ENCODE measurements at places on chromosomes 2 and 18. TPM values are rescaled to one million over a fixed set of nuclear protein-coding genes. Genes with fewer than 3 reads are reported as not detected.

LCT gene
- total RNA-seq, result under 0.01 TPM

CXCR1 gene
- not detected for total RNA-seq

MTERF4 gene
- total RNA-seq, result 43.5 TPM

LRP1B gene
- not detected for total RNA-seq

IL36G gene
- not detected for total RNA-seq

ST8SIA3 gene
- not detected for total RNA-seq

AP1S3 gene
- total RNA-seq, result 2.6 TPM

ALPG gene
- total RNA-seq, result not detected

SNED1 gene
- total RNA-seq, result 52.9 TPM

DPP4 gene
- total RNA-seq, result 163 TPM

CPO gene
- total RNA-seq, result 0.17 TPM

MC2R gene
- total RNA-seq, result not detected

ZNF2 gene
- 13.1 TPM for total RNA-seq

DCDC2C gene
- total RNA-seq, result not detected

SERPINB13 gene
- not detected for total RNA-seq

MC5R gene
- total RNA-seq, result not detected

ALKAL2 gene
- total RNA-seq, result not detected

EPAS1 gene
- total RNA-seq, result 71.1 TPM

RBM45 gene
- total RNA-seq, result 29.4 TPM

CHRNG gene
- not detected for total RNA-seq

CROCC2 gene
- total RNA-seq, result 1.0 TPM

LHCGR gene
- total RNA-seq, result not detected

PIEZO2 gene
- 3.0 TPM for total RNA-seq

LIMS3 gene
- 2.3 TPM for total RNA-seq

SCN3A gene
- total RNA-seq, result 1.3 TPM

RAB17 gene
- 0.83 TPM for total RNA-seq

MBP gene
- total RNA-seq, result 3.8 TPM

All from smooth muscle cell of trachea (primary cell).